ENCODE measurements at places on chromosomes 2 and 18. TPM values are rescaled to one million over a fixed set of nuclear protein-coding genes. Genes with fewer than 3 reads are reported as not detected.

CAPN13 gene
- total RNA-seq: 24.3 TPM

TDRD15 gene
- total RNA-seq: not detected

OBSL1 gene
- 57.2 TPM for total RNA-seq

PARD3B gene
- total RNA-seq: 34.1 TPM

RGPD6 gene
- 46.5 TPM for total RNA-seq

EPB41L3 gene
- total RNA-seq: 97.3 TPM

SLC11A1 gene
- total RNA-seq: 2.6 TPM

GLI2 gene
- 1.6 TPM for total RNA-seq

VIT gene
- total RNA-seq: 1.4 TPM

RNF149 gene
- total RNA-seq: 45.3 TPM

TWIST2 gene
- total RNA-seq: 15.5 TPM

NGEF gene
- 89.4 TPM for total RNA-seq

SP140 gene
- 4.8 TPM for total RNA-seq

IL1R1 gene
- 58.0 TPM for total RNA-seq

FABP1 gene
- 2,816 TPM for total RNA-seq

SERPINB11 gene
- total RNA-seq: not detected

FBXO15 gene
- not detected for total RNA-seq

UGT1A3 gene
- not detected for total RNA-seq

ASAP2 gene
- total RNA-seq: 58.7 TPM

FOSL2 gene
- total RNA-seq: 229 TPM

RETSAT gene
- total RNA-seq: 638 TPM

MDH1B gene
- 365 TPM for total RNA-seq

CCDC85A gene
- total RNA-seq: 0.20 TPM

DSG1 gene
- total RNA-seq: not detected

CD8A gene
- total RNA-seq: 33.3 TPM

FIGN gene
- total RNA-seq: 1.2 TPM

ECEL1 gene
- not detected for total RNA-seq

C2orf80 gene
- total RNA-seq: not detected

CHRNA1 gene
- total RNA-seq: 3.0 TPM

TSPYL6 gene
- not detected for total RNA-seq

CCDC68 gene
- total RNA-seq: 83.4 TPM

CDKL4 gene
- total RNA-seq: not detected

SIX3 gene
- not detected for total RNA-seq

CNRIP1 gene
- 7.6 TPM for total RNA-seq

CRYGD gene
- not detected for total RNA-seq

PTPRN gene
- 2.1 TPM for total RNA-seq

CASP10 gene
- total RNA-seq: 4.8 TPM

SCN2A gene
- total RNA-seq: not detected

IL36G gene
- not detected for total RNA-seq

GRP gene
- not detected for total RNA-seq

Measured in transverse colon (tissue), 4 donors.